Dermis microvascular lymphatic vessel endothelial cell (primary cell): ENCODE measurements at places on chromosomes 4 and X.
A peak's percentile ranks its signal among the peaks of the same experiment; 100 is the strongest.

DNA sequence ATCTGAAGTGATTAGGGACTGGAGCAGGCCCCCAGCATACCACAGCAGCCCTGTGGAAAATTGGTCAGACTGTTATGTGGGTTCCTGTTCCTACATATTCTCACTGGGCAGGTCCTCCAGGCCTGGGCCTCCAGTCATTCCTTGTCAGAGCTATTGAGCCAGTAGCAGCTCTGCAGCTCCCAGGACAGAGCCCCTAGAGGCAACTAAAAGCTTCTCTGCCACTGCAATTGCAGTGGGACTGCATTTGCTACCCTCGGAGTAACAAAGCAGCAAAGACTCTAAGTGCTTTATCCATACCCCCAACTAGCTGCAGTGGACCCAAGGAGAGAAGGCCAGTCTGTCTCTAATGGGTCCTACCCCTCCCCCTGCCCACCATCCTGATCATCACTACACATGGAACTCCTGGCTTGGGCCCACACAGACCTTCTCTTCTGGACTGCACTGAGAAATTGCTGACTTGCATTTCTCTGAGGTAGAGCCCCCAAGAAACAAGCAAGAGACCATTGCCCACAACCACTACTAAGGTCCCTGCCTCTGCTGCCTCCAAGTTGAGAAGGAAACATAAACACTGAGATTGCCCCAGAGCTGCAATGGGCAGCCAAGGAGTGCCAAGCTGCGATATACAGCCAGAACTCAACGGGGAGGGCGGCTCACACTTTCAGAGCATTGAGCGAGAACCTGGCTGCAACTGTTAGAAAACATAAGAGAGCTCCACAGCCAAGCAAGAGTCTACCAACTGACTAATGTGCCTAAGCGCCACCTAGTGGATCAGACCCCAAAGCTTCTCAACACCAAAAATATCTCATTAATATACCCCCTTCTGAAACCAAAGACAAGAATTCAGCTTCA lies 738.7 kb upstream of the NDST4 start:
- DNase-seq = no peak

DNA sequence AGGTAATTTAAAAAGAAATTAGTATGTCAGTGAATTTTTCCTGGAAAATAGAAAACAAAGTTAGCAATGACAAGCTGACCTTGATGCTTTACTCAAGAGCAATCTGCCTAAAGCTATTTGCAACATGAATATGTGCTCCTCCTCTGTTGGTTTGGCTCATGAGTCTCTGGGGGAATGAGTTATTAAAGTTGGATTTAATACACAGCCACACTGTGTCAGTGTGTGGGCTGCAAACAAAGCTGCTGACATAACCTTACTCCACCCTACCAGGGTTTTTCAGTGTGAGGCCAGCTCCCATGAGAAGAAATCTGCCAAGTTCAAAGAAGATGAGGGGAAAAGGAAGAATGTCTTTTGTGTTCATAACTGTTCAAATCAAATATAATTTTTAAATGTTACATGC lies 280.5 kb downstream of the TLL1 start:
- no peak for DNase-seq

DNA sequence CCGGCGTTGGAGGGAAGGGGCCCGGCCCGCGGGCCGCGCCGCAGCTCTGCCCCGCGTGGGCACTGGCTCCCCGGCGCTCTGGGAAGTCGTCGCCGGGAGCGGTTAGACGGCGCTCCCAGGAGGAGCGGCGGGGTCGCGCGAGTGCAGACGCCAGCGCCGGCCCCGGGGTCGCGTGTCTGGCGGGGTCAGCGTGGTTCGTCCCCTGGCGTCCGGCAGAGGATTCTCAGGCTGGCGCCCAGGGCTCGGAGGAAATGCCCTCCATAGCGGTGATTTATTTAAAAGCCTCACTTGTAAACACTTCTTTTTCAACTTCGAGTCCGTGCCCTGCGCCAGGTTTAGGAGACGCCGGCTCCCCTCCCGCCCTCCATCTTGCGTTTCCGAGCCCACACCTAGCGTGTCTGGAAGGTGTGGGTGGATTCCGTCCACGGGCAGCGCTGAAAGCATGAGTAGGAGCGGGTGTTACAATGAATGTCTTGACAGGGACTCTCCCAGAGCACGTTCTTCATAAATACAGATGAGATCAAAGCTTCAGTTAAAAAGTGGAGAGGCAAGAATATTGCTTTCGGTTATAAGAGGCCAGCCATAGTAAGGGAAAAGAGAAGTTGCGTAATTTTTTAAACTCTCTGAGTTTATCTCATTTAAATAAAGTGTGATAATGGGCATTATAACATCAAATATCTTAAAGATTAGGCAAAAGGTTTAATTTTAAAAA lies 692 bp downstream of the FAM241A start:
- DNase-seq = no peak

DNA sequence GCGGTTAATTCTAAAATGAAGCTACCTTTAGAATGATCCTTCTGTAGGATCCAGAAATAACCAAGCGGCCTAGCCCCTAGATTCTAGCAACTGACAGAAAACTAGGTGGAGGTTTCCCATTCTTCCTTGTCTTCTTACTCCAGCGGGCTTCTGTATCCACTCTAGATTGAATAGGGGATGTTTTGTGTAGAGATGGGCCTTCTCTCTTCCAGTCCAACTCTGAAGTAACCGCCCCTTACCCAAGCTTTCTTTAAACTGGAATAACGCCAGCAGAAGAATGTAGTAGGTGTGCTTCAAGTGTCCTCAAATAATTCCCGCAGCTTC lies 386 bp upstream of the TMEM184C start:
- no peak for DNase-seq

DNA sequence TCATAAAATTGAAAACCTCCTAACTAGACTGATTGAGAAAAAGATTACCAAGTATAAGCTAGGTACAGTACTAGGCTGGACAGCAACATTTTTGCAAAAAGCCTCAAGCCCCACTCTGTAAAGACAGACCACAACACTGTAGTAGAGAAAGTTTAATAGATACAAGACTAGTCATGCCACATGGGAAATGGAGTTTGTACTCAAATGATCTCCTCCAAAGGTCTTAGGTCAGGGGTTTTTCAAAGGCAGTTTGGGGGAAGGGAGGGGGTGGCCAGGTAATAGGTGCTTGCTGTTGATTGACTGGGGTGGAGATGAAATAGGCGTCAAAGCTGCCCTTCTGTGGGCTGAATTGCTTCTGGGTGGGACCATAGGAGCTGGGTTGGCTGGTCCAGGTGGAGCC lies 14.2 kb downstream of the CNGA1 start:
- no peak for DNase-seq

DNA sequence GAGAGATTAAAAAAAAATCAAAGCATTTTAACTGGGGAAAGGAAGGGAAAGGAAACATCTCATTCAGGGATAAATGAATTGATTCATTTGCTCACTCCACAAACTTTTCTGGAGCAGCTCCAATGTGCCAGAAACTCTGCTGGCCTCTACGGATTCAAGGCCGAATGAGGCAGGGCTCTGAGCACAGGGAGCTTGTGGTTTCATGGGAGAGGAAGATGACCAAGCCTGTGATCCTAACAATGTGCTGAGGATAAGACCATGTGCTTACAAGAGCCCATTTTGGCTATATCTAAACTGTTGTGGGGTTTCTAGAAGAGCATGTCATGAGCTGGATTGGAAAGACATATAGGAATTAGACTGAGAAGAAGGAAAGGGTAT lies 137.5 kb downstream of the ZNF674 start:
- DNase-seq = no peak

GRCh38 chrX:17161991-17162390 lies 213.0 kb upstream of the NHS start:
- DNase-seq = no peak

- DNase-seq = peak; percentile 56
Observed at GRCh38 chr4:137819964-137820383, 287.7 kb upstream of the PCDH18 start.

- DNase-seq = no peak
Observed at GRCh38 chr4:150562250-150562649, 19.7 kb upstream of the MAB21L2 start.

GRCh38 chrX:153554519-153555167 lies 37.2 kb downstream of the ATP2B3 start:
- peak; percentile 11 for DNase-seq

DNA sequence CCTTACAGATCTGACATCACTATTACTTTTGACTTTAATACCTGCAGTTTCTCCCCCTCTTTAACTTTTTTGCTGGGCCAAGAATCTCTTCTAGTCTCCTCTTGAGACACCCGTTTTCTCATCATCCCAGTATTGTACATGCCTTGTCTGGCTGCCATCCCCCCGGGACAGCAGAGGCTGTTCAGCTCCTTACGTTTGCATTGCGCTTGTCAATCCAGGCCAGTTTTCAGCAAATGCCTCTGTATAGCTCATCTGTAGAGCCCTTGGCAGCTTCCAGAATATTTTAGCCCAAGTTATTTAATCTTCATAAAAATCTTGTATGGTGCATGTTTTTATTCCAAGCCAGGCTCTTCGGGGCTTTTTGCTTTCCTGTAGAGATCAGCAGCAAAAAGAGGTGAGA lies 22.3 kb upstream of the HOPX start:
- no peak for DNase-seq

GRCh38 chr4:110055158-110055768 lies 142.6 kb downstream of the EGF start:
- DNase-seq = peak; percentile 19

DNA sequence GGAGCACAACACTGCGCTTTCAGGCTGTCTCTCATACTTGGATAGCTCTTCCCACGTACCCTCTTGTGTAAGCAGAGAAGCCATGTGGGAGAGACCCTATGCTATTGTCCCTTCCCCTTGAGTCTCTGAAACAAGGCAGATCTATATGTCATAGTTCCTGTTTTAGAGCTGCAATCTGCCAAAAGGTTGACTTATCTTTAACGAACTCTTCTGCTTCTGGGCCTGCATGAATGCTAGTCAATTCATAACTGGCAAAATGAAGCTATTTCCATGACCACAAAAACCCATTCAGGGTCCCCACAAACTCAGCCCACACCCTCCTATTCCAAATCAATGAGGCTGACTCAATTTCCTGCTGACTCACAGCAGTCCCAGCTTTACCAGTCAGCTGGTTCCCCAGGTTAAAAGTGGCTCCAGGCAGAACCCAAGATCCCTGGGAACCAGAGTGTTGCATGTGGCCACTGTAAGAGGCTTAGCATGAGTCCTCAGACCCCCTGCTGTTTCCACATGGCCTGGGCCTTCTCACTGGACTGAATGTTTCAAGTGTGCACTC lies 25.3 kb upstream of the SOD3 start:
- peak; percentile 42 for DNase-seq

GRCh38 chr4:28232376-28232775 lies 1371.7 kb downstream of the STIM2 start:
- no peak for DNase-seq

GRCh38 chrX:331151-331824 lies 12.7 kb upstream of the GTPBP6 start:
- no peak for DNase-seq

GRCh38 chrX:103629318-103630170 lies 769 bp downstream of the TCEAL1 start:
- DNase-seq = peak; percentile 16

DNA sequence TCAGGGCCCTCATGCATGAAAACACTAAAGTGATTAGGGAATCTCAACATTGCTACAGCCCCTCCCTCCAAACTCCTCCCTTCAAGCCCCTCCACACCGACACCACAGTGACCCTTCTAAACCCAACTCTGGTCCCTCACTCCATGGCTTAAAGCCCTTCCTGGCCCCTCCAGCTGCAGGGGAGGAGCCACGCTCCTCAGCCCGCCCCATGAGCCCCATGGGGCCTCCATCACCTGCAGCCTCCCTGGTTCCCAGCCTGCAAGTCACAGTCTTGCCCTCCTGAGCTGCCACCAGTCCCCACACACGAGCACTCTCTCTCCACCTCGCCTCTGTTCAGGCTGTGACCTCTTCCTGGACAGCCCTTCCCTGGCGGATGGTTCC lies 31.2 kb downstream of the PPP2R2C start:
- DNase-seq = no peak

DNA sequence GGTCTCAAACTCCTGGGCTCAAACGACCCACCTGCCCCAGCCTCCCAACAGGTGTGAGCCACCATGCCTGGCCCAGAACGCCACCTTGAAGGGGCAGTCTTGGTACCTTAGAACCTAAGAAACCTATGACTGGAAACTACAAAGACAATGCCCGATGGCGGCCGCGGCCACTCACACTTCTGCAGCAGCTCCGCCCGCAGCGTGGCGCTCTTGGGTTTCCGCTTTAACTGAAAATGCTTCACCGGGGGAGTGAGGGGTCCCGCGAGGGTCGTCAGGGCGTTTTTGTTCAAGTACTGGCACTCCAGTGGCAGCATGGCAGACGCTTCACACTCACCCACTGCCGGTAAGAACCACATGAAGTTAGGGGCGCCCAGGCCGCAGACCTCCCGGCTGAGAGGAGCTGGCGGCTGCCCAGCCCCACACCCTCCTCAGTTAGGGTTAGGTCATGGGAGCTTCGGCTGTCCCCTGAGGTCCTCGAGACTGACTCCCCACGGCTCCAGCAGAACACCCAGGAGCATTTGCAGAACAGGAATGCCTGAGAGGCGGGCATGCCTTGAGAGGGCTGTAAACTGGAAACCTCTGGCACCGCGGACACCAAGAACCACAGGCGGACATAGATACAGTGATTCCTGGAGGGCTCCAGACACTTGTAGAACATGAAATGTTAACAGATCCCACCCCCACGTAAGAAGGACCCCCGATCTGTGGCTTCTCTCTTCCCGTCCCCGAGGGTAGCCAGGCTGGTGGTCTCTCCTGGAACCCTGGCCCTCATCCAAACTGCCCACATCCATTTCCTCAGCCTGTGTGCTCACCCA lies 19.0 kb downstream of the NELFA start:
- no peak for DNase-seq
